ENCODE measurements at places on chromosomes 3 and 15.
A peak's percentile ranks its signal among the peaks of the same experiment; 100 is the strongest.

GRCh38 chr3:86968244-86968932 is 22.6 kb downstream of the VGLL3 start:
- no peak for DNase-seq

- no peak for DNase-seq
Measured at GRCh38 chr3:107523539-107524325, 970 bp downstream of the BBX start.

GRCh38 chr15:92709110-92709790 is 53.7 kb upstream of the FAM174B start:
- DNase-seq: no peak

DNA sequence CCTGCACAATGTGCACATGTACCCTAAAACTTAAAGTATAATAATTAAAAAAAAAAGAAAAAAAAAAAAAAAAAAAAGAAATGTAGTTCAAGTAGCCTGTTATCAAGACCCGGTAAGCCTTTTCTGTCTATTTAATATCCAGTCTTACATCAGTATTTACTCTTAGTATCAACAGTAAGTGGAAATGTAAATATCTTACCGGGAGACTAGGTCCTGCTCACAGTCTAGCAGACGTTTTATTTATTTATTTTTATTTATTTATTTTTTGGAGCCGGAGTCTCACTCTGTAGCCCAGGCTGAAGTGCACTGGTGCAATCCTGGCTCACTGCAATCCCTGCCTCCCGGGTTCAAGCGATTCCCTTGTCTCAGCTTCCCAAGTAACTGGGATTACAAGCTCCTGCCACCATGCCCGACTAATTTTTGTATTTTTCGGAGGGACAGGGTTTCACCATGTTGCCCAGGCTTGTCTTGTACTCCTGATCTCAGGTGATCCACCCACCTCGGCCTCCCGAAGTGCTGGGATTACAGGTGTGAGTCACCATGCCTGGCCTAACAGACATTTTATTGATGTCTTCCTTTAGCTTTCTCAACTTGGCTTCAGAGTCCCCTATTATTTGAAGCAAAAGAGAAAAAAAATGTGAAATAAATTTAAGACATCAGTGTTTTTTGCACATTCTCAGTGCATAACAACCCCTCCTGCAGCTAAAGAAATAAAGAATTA is 19.9 kb downstream of the C2CD4B start:
- no peak for DNase-seq

DNA sequence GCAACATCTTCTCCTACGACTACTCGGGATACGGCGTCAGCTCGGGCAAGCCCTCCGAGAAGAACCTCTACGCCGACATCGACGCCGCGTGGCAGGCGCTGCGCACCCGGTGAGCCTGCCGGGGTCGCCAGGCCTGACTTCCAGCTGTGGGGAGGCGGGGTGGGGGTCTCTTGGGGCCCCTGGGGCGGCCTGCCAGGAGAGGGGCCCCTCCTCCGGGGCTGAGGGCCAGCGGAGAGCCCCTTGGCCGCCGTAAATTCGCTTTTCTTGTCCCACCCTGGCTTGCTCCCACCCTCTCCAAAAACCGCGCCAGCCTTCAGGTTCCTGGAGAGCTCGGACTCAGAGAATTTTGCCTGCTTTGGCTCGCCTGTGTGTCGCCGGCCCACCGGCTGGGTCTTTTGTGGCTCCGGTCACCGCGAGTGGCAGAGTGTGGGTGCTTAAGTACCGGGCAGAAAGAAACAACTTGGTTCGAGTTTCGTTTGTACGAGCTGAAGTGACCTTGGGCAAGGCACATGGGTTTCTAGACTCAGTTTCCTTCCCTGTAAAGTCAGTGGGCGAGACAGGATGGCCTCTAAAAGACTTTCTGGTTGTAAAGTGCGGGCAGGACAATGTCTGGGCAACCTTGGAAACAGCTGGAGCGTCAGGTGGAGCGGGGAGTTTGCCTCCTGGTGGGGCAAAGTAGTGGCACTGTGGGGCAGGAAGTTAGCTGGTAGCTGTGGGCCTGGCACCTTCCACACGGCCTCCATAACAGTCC is 976 bp downstream of the ABHD17C start:
- DNase-seq: no peak

DNA sequence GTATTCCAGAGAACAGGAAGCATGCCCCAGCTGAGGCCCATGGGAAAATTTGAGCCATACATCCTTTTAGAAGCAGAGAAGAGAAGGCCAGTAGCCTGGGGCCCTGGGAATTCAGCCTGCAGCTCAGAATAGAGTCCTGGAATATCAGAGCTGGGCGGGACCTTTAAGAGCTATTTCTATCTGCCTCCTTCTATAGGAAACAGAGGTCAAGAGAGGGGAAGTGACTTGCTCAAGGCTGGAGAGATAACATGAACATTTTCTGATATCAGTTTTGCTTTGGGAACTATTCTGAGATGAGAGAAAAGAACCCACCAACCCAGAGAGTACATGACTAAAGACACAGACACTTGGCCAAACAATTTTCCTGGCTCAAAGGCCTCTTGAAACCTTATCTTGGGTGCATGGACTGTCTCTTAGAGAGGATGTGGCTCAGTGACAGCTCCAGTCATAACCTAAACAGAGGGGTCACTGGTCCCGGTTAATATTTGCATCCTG is 26.0 kb downstream of the MASP1 start:
- no peak for DNase-seq

- no peak for DNase-seq
Measured at GRCh38 chr3:47376393-47376792, 4.4 kb upstream of the PTPN23 start.

GRCh38 chr15:60389261-60390077 is 8.3 kb downstream of the ANXA2 start:
- no peak for DNase-seq

GRCh38 chr3:44890852-44891251 is 16.4 kb downstream of the TGM4 start:
- no peak for DNase-seq

GRCh38 chr3:77348244-77348855 is 308.5 kb downstream of the ROBO2 start:
- no peak for DNase-seq

- DNase-seq: no peak
Measured at GRCh38 chr3:146974001-146974400, 368.9 kb upstream of the PLSCR5 start.

DNA sequence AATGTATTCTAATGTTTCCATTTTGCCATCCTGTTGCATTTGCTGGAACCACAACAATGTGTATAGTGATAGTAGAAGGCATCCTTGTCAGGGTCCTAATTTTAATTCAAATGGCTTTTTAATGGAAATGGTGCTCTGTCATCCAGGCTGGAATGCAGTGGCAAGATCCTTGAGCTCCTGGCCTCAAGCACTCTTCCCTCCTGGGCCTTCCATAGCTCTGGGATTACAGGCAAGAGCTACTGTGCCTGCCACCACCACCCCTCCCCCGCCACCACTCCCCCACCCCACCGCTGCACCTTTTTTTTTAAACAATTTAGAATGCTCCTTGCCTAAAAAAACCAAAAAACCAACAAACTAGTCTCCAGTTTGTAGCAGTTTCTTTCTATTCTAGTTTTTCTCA is 15.2 kb upstream of the IQCF6 start:
- no peak for DNase-seq

- DNase-seq: no peak
Measured at GRCh38 chr3:70972855-70973254, 610.7 kb downstream of the FOXP1 start.

DNA sequence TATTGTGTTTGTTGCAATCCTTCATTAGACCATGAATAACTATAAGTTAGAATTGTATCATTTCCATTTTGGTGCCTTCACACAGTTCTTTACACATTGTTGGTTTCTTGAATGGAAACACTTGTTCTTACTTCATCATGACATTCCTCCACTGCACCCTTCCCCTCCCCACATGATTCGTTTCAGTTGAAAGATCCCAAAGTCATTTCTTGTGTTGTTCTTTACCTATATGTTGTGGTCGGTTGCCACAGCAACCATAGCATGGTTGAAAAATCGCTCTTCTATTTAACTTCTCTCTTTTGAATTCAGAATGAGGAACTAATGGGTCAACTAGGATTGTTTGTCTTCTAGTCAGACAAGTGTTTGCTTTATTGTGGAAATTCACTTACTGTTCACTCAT is 103.3 kb downstream of the IL1RAP start:
- no peak for DNase-seq

- DNase-seq: no peak
Measured at GRCh38 chr15:37394402-37395099, 294.2 kb upstream of the MEIS2 start.

DNA sequence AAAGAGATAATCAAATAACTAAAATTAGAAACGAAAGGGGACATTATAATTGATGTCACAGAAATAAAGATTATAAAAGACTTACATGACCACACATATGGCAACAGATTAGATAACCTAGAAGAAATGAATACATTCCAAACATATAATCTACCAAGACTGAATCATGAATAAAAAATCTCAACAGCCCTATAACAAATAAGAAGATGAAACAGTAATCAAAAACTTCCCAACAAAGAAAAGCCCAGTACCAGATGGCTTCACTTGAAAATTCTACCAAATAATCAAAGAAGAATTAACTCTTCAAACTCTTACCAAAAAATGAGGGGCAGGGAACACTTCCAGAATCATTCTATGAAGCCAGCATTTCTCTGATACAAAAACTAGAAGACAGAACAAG is 11.8 kb downstream of the TOP2B start:
- DNase-seq: no peak

DNA sequence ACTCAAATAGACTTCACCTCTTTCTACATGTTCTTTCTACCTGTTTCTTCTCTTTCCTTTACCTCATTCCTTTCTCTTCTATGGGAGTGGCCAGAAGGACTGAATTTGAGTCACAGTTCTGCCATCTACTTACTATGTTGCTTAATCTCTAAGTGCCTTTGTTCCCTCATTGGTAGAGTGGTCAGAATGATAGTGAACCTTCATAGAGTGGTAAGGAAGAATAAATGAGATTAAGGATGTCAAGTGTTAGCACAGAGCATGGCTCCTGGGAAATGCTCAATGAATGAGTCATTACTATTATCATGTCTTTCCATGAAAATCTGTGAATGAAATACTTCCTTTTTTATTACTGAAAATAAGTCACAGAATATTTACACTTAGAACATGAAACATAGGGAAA is 17.5 kb downstream of the TMEM207 start:
- DNase-seq: no peak

DNA sequence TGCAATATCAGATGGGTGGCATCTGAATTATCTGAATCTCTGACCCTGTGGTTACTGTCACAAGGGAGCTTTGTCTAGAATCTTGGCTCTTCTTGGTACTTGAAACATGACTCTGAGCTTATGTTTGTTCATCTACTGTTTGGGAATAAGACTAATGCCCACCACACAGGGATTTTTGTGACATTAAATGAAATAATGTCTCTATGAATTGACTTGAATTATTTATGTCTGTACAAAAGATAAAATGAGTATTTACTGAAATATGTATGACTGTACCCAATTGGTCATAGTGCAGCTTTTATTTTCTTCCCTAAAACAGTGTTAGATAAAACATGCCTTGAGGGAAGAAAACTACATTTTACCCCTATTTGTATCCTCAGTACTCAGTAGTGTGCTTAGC is 87.9 kb upstream of the ZPLD1 start:
- no peak for DNase-seq

- no peak for DNase-seq
Measured at GRCh38 chr3:52781741-52782140, 4.3 kb downstream of the ITIH1 start.

GRCh38 chr3:141853629-141854168 is 22.7 kb upstream of the ATP1B3 start:
- DNase-seq: no peak

- DNase-seq: no peak
Measured at GRCh38 chr3:144491333-144491732, 519.7 kb downstream of the DIPK2A start.

GRCh38 chr15:80162059-80162554 is 9.3 kb downstream of the FAH start:
- no peak for DNase-seq

DNA sequence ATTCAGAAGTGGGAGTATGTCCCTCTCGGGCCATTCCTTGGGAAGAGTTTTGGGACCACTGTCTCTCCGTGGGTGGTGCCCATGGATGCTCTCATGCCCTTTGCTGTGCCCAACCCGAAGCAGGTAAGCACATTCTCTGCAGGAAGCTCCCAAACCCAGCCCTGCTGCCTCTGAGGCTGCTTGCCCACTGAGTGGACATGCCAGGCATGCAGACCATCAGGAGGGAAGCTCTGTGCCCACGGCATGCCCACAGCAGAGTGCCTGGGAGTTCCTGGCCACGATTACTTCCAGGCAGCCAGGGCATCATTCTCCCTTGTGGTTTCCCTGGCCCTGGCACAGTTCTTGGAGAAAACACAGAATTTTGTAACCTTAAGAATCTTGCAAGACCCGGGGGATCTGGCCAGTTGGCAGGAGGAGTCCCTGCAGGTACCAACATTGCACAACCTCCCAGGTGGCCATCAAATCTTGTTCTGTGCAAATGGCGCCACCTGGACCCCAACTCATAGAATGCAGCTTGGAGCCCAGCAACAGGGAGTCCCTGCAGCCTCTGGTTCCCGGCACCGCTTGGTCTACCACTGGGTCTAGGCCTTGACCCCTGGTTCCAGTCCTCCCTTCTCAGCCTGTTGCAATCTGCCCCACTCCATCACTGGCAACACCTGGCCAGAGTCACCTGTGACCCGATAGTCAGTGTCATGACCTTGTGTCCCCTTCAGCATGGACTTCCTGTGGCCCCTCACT is 20.4 kb downstream of the FAH start:
- DNase-seq: peak; percentile 43

GRCh38 chr15:76038512-76038911 is 21.3 kb upstream of the TMEM266 start:
- no peak for DNase-seq

DNA sequence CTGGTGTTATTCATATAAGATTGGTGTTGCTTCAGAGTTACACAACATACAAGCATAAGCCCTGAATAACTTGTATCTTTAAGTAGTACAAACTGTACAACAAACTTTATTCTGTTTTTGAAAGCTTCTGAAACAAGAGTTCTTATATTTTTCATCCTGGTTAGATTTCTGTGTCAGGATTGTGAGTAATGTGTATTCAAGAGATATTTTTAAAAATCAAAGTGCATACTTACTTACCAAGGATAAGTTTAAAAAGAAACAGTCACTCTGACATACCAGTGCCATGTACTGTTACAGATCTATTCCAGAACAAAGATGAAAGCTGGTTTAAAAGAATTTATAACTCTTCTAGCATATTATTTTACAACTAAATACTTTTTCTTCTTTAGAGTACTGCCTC is 755.1 kb downstream of the ZPLD1 start:
- no peak for DNase-seq

GRCh38 chr3:192433704-192434103 is 293.6 kb downstream of the FGF12 start:
- DNase-seq: no peak

GRCh38 chr15:57611938-57612337 is 20.2 kb downstream of the MYZAP start:
- no peak for DNase-seq

All from activated gamma-delta T cell treated with anti-CD3 and anti-CD28 coated beads, Interleukin-2, amount 50 U/mL, for 16 hours (primary cell).